Hematopoietic multipotent progenitor cell (in vitro differentiated cells): ENCODE measurements at places on chromosomes 12 and 14. TPM values are rescaled to one million over a fixed set of nuclear protein-coding genes. Genes with fewer than 3 reads are reported as not detected.

Gene MIP
- under 0.01 TPM for total RNA-seq

Gene DHRS4
- 44.4 TPM for total RNA-seq

Gene CARMIL3
- total RNA-seq: 1.3 TPM

Gene RDH16
- under 0.01 TPM for total RNA-seq

Gene ADAM21
- total RNA-seq: 0.27 TPM

Gene HOXC6
- total RNA-seq: not detected

Gene CIT
- total RNA-seq: 4.6 TPM

Gene XRCC3
- 16.7 TPM for total RNA-seq

Gene AKAP3
- 1.1 TPM for total RNA-seq

Gene TEDC1
- total RNA-seq: 29.1 TPM

Gene KRT6C
- not detected for total RNA-seq

Gene HCAR1
- total RNA-seq: 0.27 TPM

Gene KLRC2
- under 0.01 TPM for total RNA-seq

Gene CLEC7A
- 2.4 TPM for total RNA-seq

Gene TESPA1
- 342 TPM for total RNA-seq

Gene SRRM4
- total RNA-seq: under 0.01 TPM

Gene FOXN4
- under 0.01 TPM for total RNA-seq

Gene LRRC9
- total RNA-seq: not detected

Gene NID2
- 1.1 TPM for total RNA-seq

Gene LMNTD1
- not detected for total RNA-seq

Gene SERPINA10
- total RNA-seq: not detected

Gene CSRP2
- total RNA-seq: 0.54 TPM

Gene ADAMTS20
- total RNA-seq: not detected

Gene GLIPR1
- total RNA-seq: 76.7 TPM

Gene FOXM1
- total RNA-seq: 4.0 TPM

Gene SLC10A1
- total RNA-seq: not detected

Gene TULP3
- 6.5 TPM for total RNA-seq

Gene ASB2
- total RNA-seq: 1.1 TPM

Gene NXPH4
- total RNA-seq: not detected

Gene PTMS
- total RNA-seq: 27.7 TPM

Gene TTC8
- 8.9 TPM for total RNA-seq

Gene AQP6
- total RNA-seq: under 0.01 TPM

Gene STAC3
- 1.1 TPM for total RNA-seq

Gene SYCP3
- 0.27 TPM for total RNA-seq

Gene GPR84
- 0.81 TPM for total RNA-seq

Gene CFAP54
- 1.1 TPM for total RNA-seq

Gene KRT74
- total RNA-seq: not detected

Gene MSRB3
- 75.9 TPM for total RNA-seq

Gene CLEC4E
- total RNA-seq: not detected

Gene TSPAN19
- total RNA-seq: not detected

Gene NTS
- total RNA-seq: not detected

Gene RPGRIP1
- under 0.01 TPM for total RNA-seq

Gene SLC38A4
- total RNA-seq: not detected

Gene LARP4
- 11.0 TPM for total RNA-seq

Gene TGM1
- 1.1 TPM for total RNA-seq

Gene CAPZA3
- total RNA-seq: not detected

Gene RFX4
- not detected for total RNA-seq

Gene NRL
- total RNA-seq: 5.7 TPM
